Activated T-helper 2 cell treated with anti-CD3 and anti-CD28 coated beads, Interferon-gamma antibody, Interleukin-2, Interleukin-4, amounts not matched to agents 10 μg/mL and 5 μg/mL and 100 μg/mL, durations not matched to agents 14 hours and 24 hours and 36 hours (primary cell): ENCODE measurements at places on chromosomes 11 and 22.

- H3K36me3 ChIP-seq, result no peaks in the 10 kb centered on the region
- H3K4me3 ChIP-seq, result no peak overlapping the region
- DNase-seq, result no peak
- H3K4me1 ChIP-seq, result no peaks in the 10 kb centered on the region
- no peaks in the 10 kb centered on the region for H3K27me3 ChIP-seq
- H3K27ac ChIP-seq, result no peak overlapping the region
Observed at GRCh38 chr22:27718186-27719035, 83.1 kb downstream of the MN1 start.

DNA sequence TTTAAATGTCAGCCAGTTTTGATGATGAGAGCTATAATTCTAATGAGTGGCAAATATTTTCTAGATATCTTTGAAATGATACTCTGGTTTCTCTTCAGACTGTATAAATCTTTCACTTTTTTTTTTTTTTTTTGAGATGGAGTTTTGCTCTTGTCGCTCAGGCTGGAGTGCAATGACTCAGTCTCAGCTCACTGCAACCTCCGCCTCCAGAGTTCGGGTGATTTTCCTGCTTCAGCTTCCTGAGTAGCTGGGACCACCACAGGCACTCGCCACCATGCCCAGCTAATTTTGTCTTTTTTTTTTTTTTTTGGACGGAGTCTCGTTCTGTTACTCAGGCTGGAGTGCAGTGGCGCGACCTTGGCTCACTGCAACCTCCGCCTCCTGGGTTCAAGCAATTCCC is 113.6 kb downstream of the TEAD1 start:
- H3K27me3 ChIP-seq, result peaks cover 21% of the 10 kb centered on the region
- no peak overlapping the region for H3K4me3 ChIP-seq
- no peaks in the 10 kb centered on the region for H3K4me1 ChIP-seq
- H3K36me3 ChIP-seq, result no peaks in the 10 kb centered on the region
- no peak for DNase-seq
- no peak overlapping the region for H3K27ac ChIP-seq

DNA sequence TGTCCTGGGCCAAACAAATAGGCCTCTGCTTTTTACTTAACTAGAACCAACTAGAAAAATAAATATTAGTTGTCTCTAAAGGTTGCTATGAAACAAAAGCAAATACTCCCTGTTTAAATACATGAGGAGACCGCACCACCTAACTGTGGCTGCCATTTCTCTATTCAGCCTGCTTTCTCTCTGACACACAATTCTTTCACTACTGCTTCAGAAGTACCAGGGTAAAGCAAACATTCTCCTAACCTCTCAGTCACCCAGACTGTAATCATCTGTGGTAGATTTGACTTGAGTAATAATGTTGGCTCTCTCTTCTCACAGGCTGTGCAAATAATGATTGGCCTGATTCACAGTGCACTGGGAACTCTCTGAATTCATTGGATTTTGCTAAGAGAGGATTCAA is 41.0 kb upstream of the MS4A8 start:
- no peaks in the 10 kb centered on the region for H3K4me1 ChIP-seq
- H3K4me3 ChIP-seq, result no peak overlapping the region
- H3K36me3 ChIP-seq, result no peaks in the 10 kb centered on the region
- H3K27me3 ChIP-seq, result no peaks in the 10 kb centered on the region
- H3K27ac ChIP-seq, result no peak overlapping the region

DNA sequence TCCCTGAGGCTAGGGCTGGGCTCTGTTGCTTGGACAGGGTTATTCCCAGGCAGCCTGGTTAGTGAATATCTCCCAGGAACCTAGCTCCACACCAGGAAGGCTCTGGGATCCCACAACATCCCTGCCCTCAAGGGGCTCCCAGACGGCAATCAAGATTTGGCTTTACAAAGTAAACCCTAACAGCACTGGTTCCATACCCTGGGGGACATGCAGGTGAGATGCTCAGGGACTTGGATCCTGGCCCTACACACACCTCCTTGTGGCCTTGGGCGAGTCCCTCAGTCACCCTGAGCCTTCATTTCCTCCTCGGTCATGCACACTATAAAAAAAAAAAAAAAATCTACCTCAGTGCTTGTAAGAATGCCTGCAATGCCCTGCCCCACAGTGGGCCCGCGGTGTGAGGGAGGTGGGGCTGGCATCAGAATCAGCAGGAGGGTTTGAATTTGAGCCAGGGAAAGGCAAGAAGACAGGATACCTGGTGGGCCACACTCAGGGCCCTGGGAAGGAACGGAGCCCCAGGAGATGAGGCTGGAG is 86.3 kb downstream of the MORC2 start:
- H3K4me3 ChIP-seq, result no peak overlapping the region
- H3K4me1 ChIP-seq, result no peaks in the 10 kb centered on the region
- H3K36me3 ChIP-seq, result no peaks in the 10 kb centered on the region

DNA sequence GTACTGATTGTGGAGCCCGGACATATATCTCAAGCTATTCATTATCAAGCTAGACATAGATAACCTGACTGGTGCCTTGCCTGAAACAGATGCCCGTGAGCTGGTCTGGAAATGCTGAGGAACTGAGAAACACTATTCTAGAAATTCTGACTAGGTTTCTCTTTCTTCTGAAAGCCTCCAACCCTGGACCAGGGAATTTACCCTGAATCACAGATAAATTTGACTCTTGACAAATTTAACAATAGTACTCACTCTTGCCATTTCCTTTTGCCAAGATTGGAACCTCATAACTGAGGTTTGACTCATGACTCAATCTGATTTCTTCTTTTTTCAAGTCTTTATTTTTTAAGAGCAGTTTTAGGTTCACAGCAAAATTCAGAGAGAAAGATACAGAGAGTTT is 189.6 kb upstream of the SYN3 start:
- no peak overlapping the region for H3K4me3 ChIP-seq
- H3K27me3 ChIP-seq, result no peaks in the 10 kb centered on the region
- no peak overlapping the region for H3K27ac ChIP-seq

DNA sequence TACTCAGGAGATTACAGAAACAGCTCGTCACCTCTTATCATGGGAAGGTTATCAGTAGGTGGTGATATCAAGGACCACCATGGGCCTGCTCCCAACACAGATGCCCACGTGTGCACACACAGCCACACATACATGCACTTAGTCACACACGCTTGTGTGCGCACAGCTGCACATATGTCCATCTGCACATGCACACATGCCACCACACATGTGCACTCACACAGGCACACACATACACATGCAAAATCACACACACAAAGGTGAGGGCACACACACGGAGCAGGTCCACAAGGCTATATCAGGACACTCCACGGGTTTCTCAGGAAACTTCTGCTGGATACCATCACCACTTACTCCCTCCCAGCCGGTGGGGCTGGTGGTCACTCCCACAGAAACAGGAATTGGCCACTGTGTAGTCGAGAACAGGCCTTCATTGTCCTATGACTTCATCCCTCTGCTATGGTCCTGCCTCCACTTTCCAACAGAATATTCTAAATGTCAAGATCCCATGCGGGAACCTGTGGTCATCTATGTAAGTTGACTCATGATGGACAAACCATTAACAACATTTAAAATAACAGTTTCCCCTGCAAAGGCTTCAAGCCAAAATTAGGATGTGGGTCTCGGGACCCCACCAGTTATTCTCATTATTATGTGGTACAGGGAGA is 2.2 kb downstream of the C11orf24 start:
- peaks cover 35% of the 10 kb centered on the region for H3K4me1 ChIP-seq
- H3K27ac ChIP-seq, result no peak overlapping the region
- peaks cover 22% of the 10 kb centered on the region for H3K36me3 ChIP-seq

GRCh38 chr11:17629113-17629512 is 82.1 kb downstream of the OTOG start:
- no peaks in the 10 kb centered on the region for H3K4me1 ChIP-seq
- no peak overlapping the region for H3K27ac ChIP-seq
- H3K36me3 ChIP-seq, result no peaks in the 10 kb centered on the region
- H3K4me3 ChIP-seq, result no peak overlapping the region

DNA sequence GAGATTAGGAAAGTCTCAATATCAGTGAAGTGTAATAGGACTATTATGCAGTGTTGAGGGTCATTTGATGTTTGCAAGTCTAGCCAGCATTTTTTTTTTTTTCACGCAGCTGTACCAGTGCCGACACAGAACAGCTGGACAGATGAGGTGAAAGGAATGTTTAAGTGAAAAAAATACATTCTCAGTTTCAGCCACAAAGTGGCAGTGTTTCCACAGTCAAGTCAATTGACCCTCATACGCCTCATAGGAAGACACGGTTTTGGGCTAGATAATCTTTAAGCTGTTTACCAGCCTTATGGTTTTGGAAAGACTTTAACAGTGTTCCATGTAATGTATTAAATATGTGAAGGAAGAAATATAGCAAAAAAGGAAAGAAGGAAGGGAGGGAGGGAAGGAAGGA is 349.9 kb upstream of the ANO3 start:
- no peak for DNase-seq
- no peaks in the 10 kb centered on the region for H3K4me1 ChIP-seq
- no peak overlapping the region for H3K27ac ChIP-seq
- no peaks in the 10 kb centered on the region for H3K27me3 ChIP-seq

DNA sequence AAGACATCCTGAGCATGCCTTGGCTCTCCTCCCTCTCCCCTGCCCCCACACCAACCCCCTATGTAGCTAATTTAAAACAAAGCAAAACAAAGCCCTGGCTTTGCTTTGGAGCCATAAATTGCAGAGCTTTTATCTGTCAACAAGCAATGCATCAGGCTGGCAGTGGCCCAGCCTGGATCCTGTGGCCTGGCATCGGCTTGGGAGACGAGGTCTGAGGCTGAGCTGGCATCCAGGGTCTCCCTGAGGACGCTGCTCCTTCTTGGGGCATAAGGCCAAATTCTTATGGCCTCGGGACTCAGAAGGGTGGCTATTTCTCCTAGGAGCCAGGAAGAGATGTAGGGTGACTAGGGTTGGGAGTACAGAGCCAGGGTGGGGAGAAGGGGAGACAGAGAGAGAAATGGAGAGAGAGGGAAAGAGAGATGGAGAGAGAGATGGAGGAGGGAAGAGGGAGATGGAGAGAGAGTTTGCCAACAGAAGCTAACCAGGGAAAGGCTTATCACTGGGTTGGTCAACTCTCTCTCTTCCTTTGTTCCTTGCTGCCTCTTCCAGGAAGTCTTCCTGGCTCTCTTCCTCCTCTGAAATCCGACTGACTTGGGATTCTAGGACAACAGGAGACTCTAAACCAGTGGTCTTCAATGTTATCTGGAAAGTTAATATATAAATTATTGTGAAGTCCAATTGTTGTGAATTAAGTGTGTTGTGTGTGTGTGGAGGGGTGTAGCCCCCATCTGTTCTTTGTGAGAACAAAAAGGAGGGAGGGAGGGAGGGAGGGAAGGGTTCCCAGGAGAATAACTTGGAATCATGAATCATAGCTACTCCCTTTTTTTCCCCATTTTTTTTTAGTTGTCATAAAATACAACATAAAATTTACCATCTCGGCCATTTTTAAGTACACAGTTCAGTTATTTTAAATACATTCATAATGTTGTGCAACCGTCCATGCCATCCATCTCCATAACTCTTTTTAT is 29.1 kb downstream of the TSPAN18 start:
- no peaks in the 10 kb centered on the region for H3K36me3 ChIP-seq
- H3K27ac ChIP-seq, result no peak overlapping the region
- H3K4me1 ChIP-seq, result no peaks in the 10 kb centered on the region

GRCh38 chr11:68120273-68121066 is 718 bp downstream of the CHKA start:
- no peaks in the 10 kb centered on the region for H3K27me3 ChIP-seq
- H3K4me1 ChIP-seq, result peaks cover 12% of the 10 kb centered on the region
- H3K36me3 ChIP-seq, result peaks cover 19% of the 10 kb centered on the region
- peak overlapping the region; percentile 88 for H3K4me3 ChIP-seq
- peak; percentile 41 for DNase-seq
- peak overlapping the region; percentile 89 for H3K27ac ChIP-seq

- H3K27ac ChIP-seq, result no peak overlapping the region
- no peak for DNase-seq
- no peaks in the 10 kb centered on the region for H3K36me3 ChIP-seq
- peaks cover 6% of the 10 kb centered on the region for H3K27me3 ChIP-seq
- no peak overlapping the region for H3K4me3 ChIP-seq
Observed at GRCh38 chr11:110513259-110513801, 83.6 kb downstream of the FDX1 start.

- no peak overlapping the region for H3K4me3 ChIP-seq
- no peak overlapping the region for H3K27ac ChIP-seq
- no peaks in the 10 kb centered on the region for H3K36me3 ChIP-seq
- no peak for DNase-seq
Observed at GRCh38 chr11:110490886-110491285, 61.1 kb downstream of the FDX1 start.

- no peaks in the 10 kb centered on the region for H3K36me3 ChIP-seq
- no peak for DNase-seq
- no peak overlapping the region for H3K27ac ChIP-seq
- H3K4me3 ChIP-seq, result no peak overlapping the region
- H3K4me1 ChIP-seq, result no peaks in the 10 kb centered on the region
Observed at GRCh38 chr11:35491231-35491871, 34.1 kb downstream of the PAMR1 start.

DNA sequence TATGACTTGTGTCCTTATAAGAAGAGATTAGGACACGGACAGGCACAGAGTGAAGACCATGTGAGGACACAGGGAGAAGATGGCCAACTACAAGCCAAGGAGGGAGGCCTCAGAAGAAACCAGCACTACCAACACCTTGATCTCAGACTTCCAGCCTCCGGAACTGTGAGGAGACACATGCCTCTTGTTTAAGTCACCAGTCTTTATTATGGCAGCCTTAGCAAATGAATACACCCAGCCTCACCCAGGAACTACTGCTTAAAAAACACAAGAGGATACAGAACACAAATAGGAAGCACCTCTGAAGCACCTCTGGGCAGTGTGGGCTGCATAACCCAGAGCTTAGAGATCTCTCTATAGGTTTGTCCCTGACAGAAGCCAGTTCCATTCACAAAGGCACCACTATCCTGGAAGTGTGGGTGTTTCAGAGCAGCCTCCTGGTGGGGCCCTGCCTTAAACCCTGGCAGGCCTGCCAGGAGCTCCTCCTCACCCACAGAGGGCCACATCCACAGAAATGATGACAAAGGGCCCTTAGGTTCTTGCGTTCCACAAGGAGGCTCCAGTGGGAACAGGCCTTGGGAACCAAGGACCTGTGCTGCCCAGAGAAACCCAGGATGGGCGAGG is 58.8 kb downstream of the CHRDL2 start:
- no peaks in the 10 kb centered on the region for H3K27me3 ChIP-seq
- H3K4me3 ChIP-seq, result no peak overlapping the region
- no peaks in the 10 kb centered on the region for H3K36me3 ChIP-seq
- H3K4me1 ChIP-seq, result no peaks in the 10 kb centered on the region
- DNase-seq, result no peak

- peaks cover 25% of the 10 kb centered on the region for H3K36me3 ChIP-seq
- H3K4me1 ChIP-seq, result peaks cover 30% of the 10 kb centered on the region
- peak overlapping the region; percentile 92 for H3K27ac ChIP-seq
- DNase-seq, result peak; percentile 12
Observed at GRCh38 chr22:45308957-45309421, 745 bp upstream of the FAM118A start.

- no peaks in the 10 kb centered on the region for H3K36me3 ChIP-seq
- DNase-seq, result no peak
- no peak overlapping the region for H3K27ac ChIP-seq
- H3K4me1 ChIP-seq, result peaks cover 3% of the 10 kb centered on the region
Observed at GRCh38 chr22:28977060-28977459, 84.6 kb downstream of the C22orf31 start.

- DNase-seq, result no peak
- peak overlapping the region; percentile 80 for H3K27ac ChIP-seq
- H3K27me3 ChIP-seq, result peaks cover 14% of the 10 kb centered on the region
- H3K36me3 ChIP-seq, result peaks cover 41% of the 10 kb centered on the region
- H3K4me3 ChIP-seq, result peak overlapping the region; percentile 91
Observed at GRCh38 chr22:38870791-38871359, 1.1 kb downstream of the CBX6 start.
